Gastroesophageal sphincter (tissue), 4 donors: ENCODE measurements at places on chromosomes 7 and 10.

DNA sequence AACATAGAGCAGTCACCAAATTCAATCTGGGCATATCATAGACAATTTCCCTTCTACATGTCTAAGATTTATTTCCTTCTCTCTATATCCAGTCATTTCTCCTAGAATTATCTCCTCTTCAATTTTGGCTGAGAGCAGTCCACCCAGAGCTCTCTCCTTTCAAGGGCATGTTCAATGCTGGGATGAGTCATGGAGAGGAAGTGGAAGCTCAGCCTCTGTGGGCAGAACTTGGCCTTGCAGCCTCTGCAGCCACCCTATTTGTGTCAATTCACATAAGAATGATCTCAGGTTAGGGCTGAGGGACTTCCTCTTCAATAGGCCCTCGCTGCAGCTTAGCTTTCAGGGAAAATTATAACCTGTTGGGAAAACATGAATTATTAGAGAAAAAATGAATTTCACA is 560.8 kb downstream of the POM121L12 start:
- H3K36me3 ChIP-seq: no peaks in the 10 kb centered on the region
- ATAC-seq: no peak
- no peaks in the 10 kb centered on the region for H3K4me1 ChIP-seq
- no peaks in the 10 kb centered on the region for H3K27me3 ChIP-seq

DNA sequence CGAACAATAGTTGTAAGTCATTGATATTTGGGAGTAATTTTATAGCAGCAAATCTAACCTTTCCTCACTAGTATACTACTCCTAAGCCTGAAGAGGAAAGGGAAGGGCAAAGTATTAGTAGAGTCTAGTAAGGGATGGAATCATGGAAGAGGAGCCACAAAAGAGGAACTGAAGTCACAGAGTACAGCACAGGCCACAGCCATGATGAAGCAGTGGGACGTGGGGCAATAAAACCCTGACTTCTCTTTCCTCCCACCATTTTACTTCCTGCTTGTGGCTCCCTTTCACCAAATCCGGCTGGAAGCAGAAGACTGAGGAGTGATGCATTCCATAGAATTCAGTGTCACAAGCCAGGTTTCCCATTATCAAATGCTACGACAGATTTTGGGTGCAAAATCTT is 58.7 kb downstream of the CABCOCO1 start:
- no peaks in the 10 kb centered on the region for H3K4me1 ChIP-seq
- H3K27ac ChIP-seq: no peak overlapping the region

DNA sequence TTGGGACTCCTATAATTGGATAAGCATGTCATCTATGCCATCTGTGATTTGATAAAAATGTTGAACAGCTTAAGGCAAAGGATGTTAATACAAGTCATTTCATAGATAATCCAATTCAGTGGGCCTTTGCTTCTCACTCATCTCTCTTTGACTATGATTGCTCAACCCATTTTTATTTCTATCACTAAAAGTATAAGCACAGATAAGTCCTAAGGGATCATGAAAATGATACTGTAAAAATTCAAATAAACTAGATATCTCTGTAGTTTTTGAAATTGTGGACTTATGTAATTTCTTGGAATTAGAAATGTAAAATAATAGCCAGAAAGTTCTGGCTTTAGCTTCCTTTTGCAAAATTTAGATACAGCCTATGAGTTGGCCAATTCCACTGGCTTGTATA is 440.3 kb downstream of the POM121L12 start:
- H3K27ac ChIP-seq: no peak overlapping the region
- H3K27me3 ChIP-seq: no peaks in the 10 kb centered on the region
- no peaks in the 10 kb centered on the region for H3K36me3 ChIP-seq

GRCh38 chr7:148563583-148564274 is 26.8 kb upstream of the C7orf33 start:
- no peak for ATAC-seq
- H3K27me3 ChIP-seq: no peaks in the 10 kb centered on the region
- no peaks in the 10 kb centered on the region for H3K36me3 ChIP-seq
- H3K27ac ChIP-seq: no peak overlapping the region
- H3K4me3 ChIP-seq: no peak overlapping the region

DNA sequence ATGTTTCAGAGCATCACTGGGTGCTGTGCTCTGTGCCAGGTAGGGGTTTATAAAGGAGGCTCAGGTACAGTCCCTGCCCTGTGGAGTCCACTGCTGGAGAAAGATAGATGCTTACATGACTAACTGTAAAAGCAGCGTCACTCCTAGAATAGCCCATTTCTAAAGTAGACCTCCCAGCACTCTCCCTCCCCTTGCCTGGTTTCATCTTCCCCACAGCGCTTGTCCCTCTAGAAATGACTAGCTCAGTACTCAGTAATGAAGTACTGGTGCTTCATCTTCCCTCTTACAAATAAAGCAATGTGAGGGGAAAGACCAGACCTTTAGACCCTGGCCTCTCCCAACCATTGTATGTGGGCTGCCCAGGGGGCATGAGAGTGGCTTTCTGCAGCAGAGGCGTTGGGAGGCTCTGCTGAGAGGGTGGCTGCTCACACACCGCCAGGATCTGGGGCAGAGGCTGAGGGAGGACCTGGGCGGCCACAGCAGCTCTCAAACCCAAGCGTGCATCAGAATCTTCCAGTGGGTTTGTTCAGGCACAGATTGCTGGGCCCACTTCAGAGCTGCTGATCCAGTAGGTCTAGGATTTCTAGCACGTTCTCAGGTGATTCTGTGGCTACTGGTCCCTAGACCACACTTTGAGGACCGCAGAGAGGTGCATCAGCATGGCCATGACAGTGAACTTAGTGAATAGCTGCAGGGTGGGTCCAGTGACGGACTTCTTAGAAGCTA is 110.3 kb upstream of the ANLN start:
- no peak overlapping the region for H3K27ac ChIP-seq
- no peak overlapping the region for H3K4me3 ChIP-seq
- ATAC-seq: no peak
- peaks cover 35% of the 10 kb centered on the region for H3K4me1 ChIP-seq
- H3K27me3 ChIP-seq: no peaks in the 10 kb centered on the region
- H3K36me3 ChIP-seq: no peaks in the 10 kb centered on the region

- no peaks in the 10 kb centered on the region for H3K36me3 ChIP-seq
These were observed 222.4 kb upstream of the SLC26A5 start for GRCh38 chr7:103668279-103668941.
